ENCODE measurements at places on chromosomes 7 and 10. TPM values are rescaled to one million over a fixed set of nuclear protein-coding genes. Genes with fewer than 3 reads are reported as not detected.

PRPS1L1 gene
- not detected for total RNA-seq

GPC2 gene
- 18.9 TPM for total RNA-seq

RBM28 gene
- total RNA-seq, result 51.3 TPM

METTL27 gene
- 0.50 TPM for total RNA-seq

ANXA8L1 gene
- not detected for total RNA-seq

CPEB3 gene
- total RNA-seq, result 1.9 TPM

NCF1 gene
- 3.2 TPM for total RNA-seq

ZFYVE27 gene
- 28.0 TPM for total RNA-seq

KIF11 gene
- total RNA-seq, result 57.7 TPM

KCNIP2 gene
- 6.3 TPM for total RNA-seq

GFRA1 gene
- total RNA-seq, result 0.20 TPM

HTR5A gene
- total RNA-seq, result not detected

NPTX2 gene
- total RNA-seq, result not detected

UCMA gene
- total RNA-seq, result not detected

SORCS1 gene
- not detected for total RNA-seq

All from activated naive CD4-positive, alpha-beta T cell treated with anti-CD3 and anti-CD28 coated beads, Interleukin-2, amount 50 U/mL, for 72 hours (primary cell).